Thoracic aorta endothelial cell (primary cell): ENCODE measurements at places on chromosomes 5 and 9. TPM values are rescaled to one million over a fixed set of nuclear protein-coding genes. Genes with fewer than 3 reads are reported as not detected.

The PCDHA7 gene
- total RNA-seq: 0.07 and 0.40 TPM in 2 replicates

The CYLC2 gene
- total RNA-seq: not detected in 2 replicates

The ESM1 gene
- total RNA-seq: 411 and 422 TPM in 2 replicates

The TTF1 gene
- total RNA-seq: 12.5 and 14.1 TPM in 2 replicates

The PCDHGC3 gene
- 13.3 and 19.6 TPM in 2 replicates for total RNA-seq

The IPPK gene
- total RNA-seq: 16.1 and 19.3 TPM in 2 replicates

The SLC6A19 gene
- not detected in 2 replicates for total RNA-seq

The NXNL2 gene
- not detected in 2 replicates for total RNA-seq
